Immature natural killer cell (primary cell): ENCODE measurements at places on chromosomes 16 and 17. TPM values are rescaled to one million over a fixed set of nuclear protein-coding genes. Genes with fewer than 3 reads are reported as not detected.
A peak's percentile ranks its signal among the peaks of the same experiment; 100 is the strongest.

Gene TUBG1
- 10.9 TPM for polyA plus RNA-seq

Gene KRT31
- not detected for polyA plus RNA-seq

Gene FNDC8
- polyA plus RNA-seq, result not detected

Gene KRTAP9-8
- polyA plus RNA-seq, result not detected

Gene CDH3
- not detected for polyA plus RNA-seq

Gene KRT40
- polyA plus RNA-seq, result not detected

- peaks cover 35% of the 10 kb centered on the region for H3K4me1 ChIP-seq
- H3K27me3 ChIP-seq, result peaks cover 3% of the 10 kb centered on the region
- DNase-seq, result no peak
- peaks cover 4% of the 10 kb centered on the region for H3K36me3 ChIP-seq
Observed at GRCh38 chr16:15653227-15653626, 3.2 kb downstream of the NDE1 start.

GRCh38 chr17:57739402-57740234, 5.5 kb downstream of the CCDC182 start:
- peaks cover 2% of the 10 kb centered on the region for H3K27me3 ChIP-seq
- DNase-seq, result no peak
- H3K4me3 ChIP-seq, result no peak overlapping the region
- no peaks in the 10 kb centered on the region for H3K36me3 ChIP-seq
- H3K4me1 ChIP-seq, result peaks cover 7% of the 10 kb centered on the region
- H3K27ac ChIP-seq, result no peak overlapping the region

DNA sequence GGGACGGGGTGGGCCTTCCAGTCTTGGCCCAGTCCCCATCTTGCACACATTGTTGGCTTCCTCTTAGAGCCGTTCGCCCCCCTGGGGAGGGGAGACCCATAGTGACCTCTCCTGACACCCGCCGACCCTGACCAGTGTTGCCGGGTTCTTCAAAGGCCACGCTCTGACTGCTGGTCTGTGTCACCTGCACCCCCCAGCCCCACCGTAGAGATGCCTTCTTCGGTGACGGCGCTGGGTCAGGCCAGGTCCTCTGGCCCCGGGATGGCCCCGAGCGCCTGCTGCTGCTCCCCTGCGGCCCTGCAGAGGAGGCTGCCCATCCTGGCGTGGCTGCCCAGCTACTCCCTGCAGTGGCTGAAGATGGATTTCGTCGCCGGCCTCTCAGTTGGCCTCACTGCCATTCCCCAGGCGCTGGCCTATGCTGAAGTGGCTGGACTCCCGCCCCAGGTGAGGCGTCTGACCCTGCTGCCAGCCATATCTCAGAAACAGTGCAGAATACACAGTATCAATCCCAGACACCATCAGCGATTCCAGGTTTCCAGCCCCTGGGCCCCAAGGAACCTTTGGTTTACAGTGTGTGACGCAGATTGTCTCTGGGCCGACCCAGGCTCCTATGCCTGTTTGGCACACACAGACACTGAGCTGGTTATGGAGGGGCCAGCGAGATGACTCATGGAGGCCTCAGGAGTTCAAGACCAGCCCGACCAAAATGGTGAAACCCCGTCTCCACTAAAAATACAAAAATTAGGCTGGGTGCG, 1.3 kb downstream of the SLC26A11 start:
- no peak for DNase-seq
- peak overlapping the region; percentile 82 for H3K4me3 ChIP-seq
- H3K27ac ChIP-seq, result peak overlapping the region; percentile 84

- H3K27me3 ChIP-seq, result no peaks in the 10 kb centered on the region
- no peak for DNase-seq
- H3K36me3 ChIP-seq, result peaks cover 31% of the 10 kb centered on the region
- H3K27ac ChIP-seq, result no peak overlapping the region
Observed at GRCh38 chr17:72710834-72711233, 381.7 kb downstream of the SLC39A11 start.

DNA sequence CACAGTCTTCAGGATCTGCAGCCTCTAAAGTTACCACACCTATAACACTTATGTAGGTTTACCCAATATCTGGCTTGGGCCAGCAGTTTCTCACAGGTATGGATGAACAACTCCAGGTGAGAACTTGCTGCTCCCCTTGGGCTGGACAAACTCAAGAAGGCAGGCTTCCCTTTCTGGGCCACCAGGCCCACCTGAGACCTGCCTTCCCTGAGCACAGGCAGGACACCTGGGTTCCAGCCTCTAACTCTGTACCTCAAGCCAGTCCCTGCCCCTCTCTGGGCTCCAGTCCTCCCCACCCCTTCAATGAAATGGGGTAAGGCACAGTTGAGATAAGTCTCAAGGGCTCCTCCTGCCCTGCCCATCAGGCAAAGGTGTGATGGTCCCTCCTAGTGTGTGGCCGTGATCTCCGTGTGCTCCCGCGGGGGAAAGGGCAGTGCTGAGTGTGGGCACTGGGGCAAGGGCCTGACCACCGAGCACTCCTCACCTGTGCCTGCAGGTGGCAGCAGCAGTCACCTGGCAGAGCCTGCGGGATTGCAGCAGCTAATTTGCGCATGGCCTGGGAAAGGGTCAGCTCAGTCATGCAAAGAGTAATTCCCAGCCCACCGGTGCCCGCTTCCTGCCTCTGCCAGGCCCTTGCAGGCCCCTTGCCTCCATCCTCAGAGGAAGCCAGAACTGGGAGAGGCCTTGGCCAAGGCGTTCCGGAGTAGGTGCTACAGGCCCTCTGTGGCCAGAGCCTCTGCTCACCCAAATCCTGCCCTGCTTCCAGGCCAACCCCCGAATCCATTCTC, 28.2 kb upstream of the ADGRG1 start:
- H3K27me3 ChIP-seq, result peaks cover 10% of the 10 kb centered on the region
- H3K4me1 ChIP-seq, result peaks cover 73% of the 10 kb centered on the region
- no peak for DNase-seq
- peak overlapping the region; percentile 93 for H3K27ac ChIP-seq
- H3K4me3 ChIP-seq, result peak overlapping the region; percentile 73
- H3K36me3 ChIP-seq, result peaks cover 59% of the 10 kb centered on the region

DNA sequence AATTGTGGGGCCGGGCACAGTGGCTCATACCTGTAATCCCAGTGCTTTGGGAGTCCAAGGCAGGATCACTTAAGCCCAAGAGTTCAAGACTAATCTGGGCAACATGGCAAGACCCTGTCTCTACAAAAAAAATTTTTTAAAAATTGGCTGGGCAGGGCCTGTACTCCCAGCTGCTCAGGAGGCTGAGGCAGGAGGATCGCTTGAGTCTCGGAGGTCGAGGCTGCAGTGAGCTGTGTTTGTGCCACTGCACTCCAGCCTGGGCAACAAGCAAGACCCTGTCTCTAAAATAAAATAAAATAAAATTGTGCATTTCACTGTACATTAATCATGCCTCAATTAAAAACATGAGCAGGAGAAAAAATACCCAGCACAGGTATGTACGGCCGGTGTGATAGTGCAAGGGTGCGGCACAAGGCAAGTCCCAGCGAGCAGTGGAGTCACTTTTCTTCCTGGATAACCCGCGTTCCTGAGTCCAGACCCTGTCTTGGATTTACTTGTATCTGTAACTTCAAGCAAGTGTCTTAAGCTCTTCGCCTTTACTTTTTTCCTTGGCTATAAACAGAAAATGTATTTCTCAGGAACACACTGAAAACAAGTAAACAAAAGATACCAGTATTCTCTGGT, 11.4 kb downstream of the ZDHHC7 start:
- DNase-seq, result no peak
- no peak overlapping the region for H3K27ac ChIP-seq
- no peak overlapping the region for H3K4me3 ChIP-seq
- H3K36me3 ChIP-seq, result peaks cover 3% of the 10 kb centered on the region
- H3K27me3 ChIP-seq, result no peaks in the 10 kb centered on the region

DNA sequence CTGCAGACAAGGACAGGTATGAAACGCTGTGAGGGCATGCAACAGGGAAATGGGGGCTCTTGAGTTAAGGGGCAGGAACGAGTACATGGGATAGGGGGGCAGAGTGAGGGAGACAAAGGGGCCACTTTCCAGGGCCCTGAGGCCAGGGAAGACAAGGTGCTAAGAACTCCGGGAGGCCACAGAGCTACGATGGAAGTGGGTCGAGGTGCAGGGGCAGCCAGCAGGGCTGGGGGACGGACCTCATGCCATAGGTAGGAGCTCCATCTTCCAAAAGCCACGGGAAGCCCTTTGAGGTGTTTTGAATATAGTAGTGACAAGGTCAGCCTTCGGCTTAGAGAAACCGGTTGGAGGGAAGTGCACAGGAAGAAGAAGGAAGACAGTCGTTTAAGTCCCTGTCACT, 35.6 kb downstream of the RBFOX3 start:
- H3K36me3 ChIP-seq, result no peaks in the 10 kb centered on the region
- no peak overlapping the region for H3K4me3 ChIP-seq
- H3K27me3 ChIP-seq, result peaks cover 6% of the 10 kb centered on the region
- H3K4me1 ChIP-seq, result peaks cover 5% of the 10 kb centered on the region
- no peak for DNase-seq
- no peak overlapping the region for H3K27ac ChIP-seq

DNA sequence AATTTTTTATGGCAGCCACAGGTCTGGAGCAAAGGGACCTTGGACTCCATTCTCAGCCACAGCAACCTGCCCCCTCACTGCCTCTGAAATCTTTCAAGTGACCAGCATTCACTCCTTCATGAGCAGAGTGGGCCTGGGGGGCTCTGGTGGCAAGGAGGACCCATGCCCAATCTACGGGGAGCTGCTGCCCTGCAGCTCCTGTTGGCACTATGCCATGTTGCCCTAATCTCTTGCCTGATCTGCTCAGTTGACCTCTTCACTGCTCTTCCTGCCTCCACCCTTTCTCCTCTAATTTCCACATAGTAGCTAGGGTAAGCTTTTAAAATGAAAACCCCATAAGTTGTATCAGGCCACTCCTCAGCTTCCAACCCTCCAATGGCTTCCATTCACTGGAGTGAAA, 2.9 kb upstream of the PRKCB start:
- peaks cover 9% of the 10 kb centered on the region for H3K27me3 ChIP-seq
- no peak for DNase-seq
- no peak overlapping the region for H3K4me3 ChIP-seq

DNA sequence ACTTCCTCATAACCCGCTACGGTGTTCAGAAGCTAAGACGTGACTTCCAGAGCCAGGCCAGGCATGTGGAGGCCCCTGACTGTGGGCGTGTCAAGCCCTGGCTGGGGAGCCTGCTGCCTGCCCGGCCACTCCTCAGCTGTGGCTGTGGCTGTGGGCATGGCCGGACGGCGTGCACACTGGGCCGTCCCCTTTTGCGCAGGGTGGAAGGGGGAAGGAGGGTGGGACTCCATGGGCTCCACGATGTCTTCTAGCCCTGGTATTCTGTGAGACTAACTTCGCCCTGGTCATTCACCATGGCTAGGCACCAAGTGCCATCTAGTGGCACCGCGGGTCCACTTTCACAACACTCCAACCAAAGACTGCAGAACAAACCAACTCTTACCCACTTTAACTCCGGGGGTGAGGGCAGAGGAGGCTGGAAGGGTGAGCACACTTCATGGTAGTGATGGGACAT, 67.9 kb downstream of the N4BP1 start:
- H3K4me1 ChIP-seq, result peaks cover 21% of the 10 kb centered on the region
- H3K4me3 ChIP-seq, result no peak overlapping the region
- H3K36me3 ChIP-seq, result peaks cover 8% of the 10 kb centered on the region
- peak; percentile 33 for DNase-seq
- peaks cover 4% of the 10 kb centered on the region for H3K27me3 ChIP-seq

- H3K27ac ChIP-seq, result peak overlapping the region; percentile 43
- H3K4me1 ChIP-seq, result peaks cover 10% of the 10 kb centered on the region
- H3K27me3 ChIP-seq, result no peaks in the 10 kb centered on the region
- H3K4me3 ChIP-seq, result no peak overlapping the region
Observed at GRCh38 chr17:47687748-47688147, 6.2 kb upstream of the TBKBP1 start.
